ENCODE measurements at places on chromosomes 16 and 17. TPM values are rescaled to one million over a fixed set of nuclear protein-coding genes. Genes with fewer than 3 reads are reported as not detected.

ORC6 gene
- 10.3 TPM for polyA plus RNA-seq

SLFN14 gene
- 0.24 TPM for polyA plus RNA-seq

KRTAP3-1 gene
- polyA plus RNA-seq: not detected

KRT28 gene
- polyA plus RNA-seq: not detected

CORO7 gene
- 19.4 TPM for polyA plus RNA-seq

RPA1 gene
- 46.4 TPM for polyA plus RNA-seq
